NCI-H2081 (cell line): ENCODE measurements at places on chromosomes 12 and 14.

DNA sequence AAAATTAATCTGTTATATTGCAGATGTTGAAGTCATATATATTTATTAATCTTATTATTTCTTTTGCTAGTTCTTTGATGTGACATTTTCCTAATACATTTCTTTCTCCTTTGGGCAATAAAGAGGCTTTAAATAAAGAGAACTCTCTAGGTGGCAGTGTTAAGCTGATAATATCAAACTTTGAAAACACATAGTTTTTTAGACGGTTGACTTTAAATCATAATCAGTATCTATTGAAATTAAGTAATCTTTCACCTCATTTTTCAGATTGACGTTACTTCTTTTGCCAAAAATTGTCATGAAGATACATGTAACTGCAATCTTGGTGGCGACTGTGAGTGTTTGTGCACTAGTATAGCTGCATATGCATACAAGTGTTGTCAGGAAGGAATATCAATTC, 130.8 kb upstream of the PTPRQ start:
- DNase-seq, result no peak

DNA sequence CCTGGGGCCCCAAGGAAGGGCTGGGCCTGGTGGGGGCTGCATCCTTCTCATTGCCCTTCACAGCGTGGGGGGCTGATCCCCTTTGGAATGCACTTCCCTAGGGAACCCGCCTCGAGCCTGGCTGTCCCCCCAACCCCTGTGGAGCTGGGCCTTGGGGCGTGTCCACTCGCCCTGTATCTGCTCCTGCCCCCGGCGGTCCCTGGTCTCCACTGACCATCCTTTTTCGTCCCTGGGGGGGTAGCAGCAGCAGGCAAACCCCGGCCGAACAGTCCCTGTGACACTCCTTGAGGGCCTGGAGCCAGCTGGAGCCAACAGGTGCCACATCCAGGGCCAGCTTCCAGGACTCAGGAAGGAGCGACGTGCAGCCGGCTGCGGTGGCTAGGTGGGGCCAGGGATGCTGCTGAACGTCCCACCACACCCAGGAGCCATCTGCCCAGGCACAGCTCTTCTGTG, 9.4 kb upstream of the GPR132 start:
- no peak for DNase-seq

GRCh38 chr12:79655036-79655435, 35.7 kb downstream of the PAWR start:
- DNase-seq, result no peak

DNA sequence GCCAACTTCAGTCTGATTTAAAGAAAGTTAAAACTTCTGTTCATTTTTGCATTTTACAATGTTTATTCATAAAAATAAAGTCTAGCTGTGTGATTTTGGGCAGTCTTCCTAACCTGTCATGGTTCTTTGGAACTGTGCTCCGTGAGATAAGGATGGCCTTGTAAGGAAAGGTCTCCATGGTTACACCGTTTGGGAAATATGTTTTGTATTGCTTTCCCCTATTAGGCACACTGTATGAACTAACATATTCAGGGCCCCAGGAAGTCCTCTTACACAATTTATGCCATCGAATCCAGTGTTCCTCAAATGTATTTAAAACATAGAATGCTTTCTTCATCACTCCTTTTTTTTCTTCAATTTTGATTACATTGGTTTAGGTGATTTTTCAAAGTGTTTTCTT, 54.5 kb downstream of the APAF1 start:
- no peak for DNase-seq

DNA sequence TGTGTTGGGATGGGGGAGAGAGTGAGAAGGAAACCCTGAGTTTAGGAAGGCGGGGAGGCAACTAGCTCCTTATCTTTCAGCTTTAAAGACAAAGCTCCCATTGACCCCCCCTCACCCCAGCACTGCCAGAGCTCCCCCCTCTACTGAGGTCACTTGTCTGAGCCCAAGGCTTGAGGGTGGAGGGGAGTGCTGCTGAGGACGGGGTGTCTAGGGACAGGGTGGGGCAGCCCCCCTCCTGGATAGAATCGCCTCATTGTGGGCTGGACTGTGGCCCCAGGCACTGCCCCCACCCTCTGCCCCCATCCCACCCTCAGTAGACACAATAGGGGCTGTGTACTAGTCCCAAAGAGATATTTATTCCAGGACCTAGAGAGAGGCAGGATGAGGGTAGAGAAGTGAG, 3.0 kb downstream of the ERBB3 start:
- no peak for DNase-seq

DNA sequence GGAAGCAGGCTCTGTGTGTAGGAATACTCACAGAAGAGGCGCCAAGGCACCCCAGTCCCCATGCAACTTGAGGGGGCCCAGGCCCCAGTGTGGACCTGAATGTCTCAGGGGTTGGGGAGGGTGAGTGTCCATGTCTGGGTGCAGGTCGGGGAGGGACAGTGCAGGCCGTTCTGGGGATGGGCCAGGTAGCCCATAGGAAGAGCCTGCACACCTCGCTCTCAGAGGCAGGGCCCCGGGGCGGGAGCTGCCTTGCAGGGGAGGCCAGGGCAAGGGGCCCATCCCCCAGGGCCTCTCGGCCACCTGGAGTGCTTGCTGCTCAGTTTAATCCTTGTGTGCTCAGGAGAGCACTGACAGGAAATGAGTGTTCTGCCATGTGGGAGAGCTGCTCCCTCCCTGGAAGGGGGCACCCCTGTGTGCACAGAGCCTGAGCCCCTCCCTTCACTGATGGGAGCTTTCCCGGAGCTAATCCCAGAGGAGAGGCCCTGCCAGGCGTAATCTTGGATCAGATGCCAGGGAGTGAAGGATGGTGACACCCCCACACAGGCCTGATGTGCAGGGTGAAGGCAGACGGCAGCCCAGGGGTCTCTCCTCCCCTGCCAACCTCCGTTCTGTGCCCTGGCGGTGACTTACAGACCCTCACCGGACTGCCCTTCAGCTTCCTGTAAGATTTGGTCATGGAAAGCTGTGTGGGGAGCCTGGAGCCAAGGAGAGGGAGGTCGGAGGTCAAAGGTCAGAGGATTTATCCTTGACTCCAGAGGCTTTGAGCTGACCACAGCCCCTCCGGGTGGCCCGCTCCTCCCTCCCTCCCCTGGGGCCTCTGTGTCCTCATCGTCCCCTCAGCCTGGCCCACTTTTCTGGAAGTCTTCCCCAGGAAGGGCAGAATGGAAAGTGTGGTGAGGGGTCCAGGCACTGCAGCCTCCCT, 24.4 kb upstream of the FBRSL1 start:
- DNase-seq, result no peak

- DNase-seq, result peak; percentile 38
Measured at GRCh38 chr12:3219233-3219632, 142.1 kb downstream of the TSPAN9 start.

DNA sequence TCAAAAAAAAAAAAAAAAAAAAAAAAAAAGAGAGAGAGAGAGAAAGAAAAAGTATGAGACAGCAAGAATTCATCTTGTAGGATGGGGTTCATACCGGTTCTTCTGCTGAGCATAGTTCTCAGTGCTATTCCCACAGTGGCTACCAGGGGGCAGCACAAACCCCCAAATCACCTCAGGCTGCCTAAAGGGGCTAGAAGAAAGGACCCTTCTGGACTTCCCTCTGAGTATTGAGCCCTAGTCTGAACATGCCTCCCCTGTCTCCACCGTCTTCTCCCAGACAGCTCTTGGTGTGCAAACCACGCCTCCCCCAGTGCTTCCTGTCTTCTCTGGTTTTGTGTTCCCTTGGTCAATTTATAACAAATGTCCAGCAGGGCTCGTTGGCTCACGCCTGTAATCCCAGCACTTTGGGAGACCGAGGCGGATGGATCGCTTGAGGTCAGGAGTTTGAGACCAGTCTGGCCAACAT, 31.3 kb upstream of the SMUG1 start:
- DNase-seq, result peak; percentile 61
